Left ventricle myocardium inferior (tissue), 1 donor: ENCODE measurements at places on chromosomes 6 and 20. TPM values are rescaled to one million over a fixed set of nuclear protein-coding genes. Genes with fewer than 3 reads are reported as not detected.

The CALHM4 gene
- not detected for total RNA-seq

The GPR63 gene
- 1.0 TPM for total RNA-seq

The TGM3 gene
- total RNA-seq = not detected

The TRIM10 gene
- not detected for total RNA-seq

The TOP1 gene
- 23.9 TPM for total RNA-seq

The EDN1 gene
- 5.9 TPM for total RNA-seq

The AVP gene
- total RNA-seq = 0.38 TPM

The OLIG3 gene
- total RNA-seq = not detected

The GPX6 gene
- not detected for total RNA-seq

The SLC12A5 gene
- total RNA-seq = not detected

The ARMH2 gene
- total RNA-seq = not detected

The CDSN gene
- total RNA-seq = not detected

The PKHD1 gene
- total RNA-seq = not detected

The ALDH8A1 gene
- total RNA-seq = 0.08 TPM

The TMEM14C gene
- 132 TPM for total RNA-seq

The RBBP8NL gene
- total RNA-seq = not detected

The C20orf144 gene
- total RNA-seq = not detected

The ZBTB12 gene
- total RNA-seq = 3.5 TPM

The GCNT2 gene
- 49.0 TPM for total RNA-seq

The PLN gene
- total RNA-seq = 2,329 TPM

The CLDN20 gene
- total RNA-seq = not detected

The ZFP57 gene
- total RNA-seq = not detected

The ANKRD66 gene
- total RNA-seq = not detected

The WFDC12 gene
- not detected for total RNA-seq

The CBFA2T2 gene
- total RNA-seq = 10.7 TPM

The WFDC5 gene
- not detected for total RNA-seq

The CD93 gene
- total RNA-seq = 35.7 TPM

The SLC25A27 gene
- 18.6 TPM for total RNA-seq

The TSBP1 gene
- total RNA-seq = not detected

The CAGE1 gene
- not detected for total RNA-seq

The CDKAL1 gene
- total RNA-seq = 9.1 TPM

The LY6G5B gene
- 4.4 TPM for total RNA-seq

The RIPPLY2 gene
- total RNA-seq = not detected

The HCK gene
- total RNA-seq = 4.3 TPM

The TMC2 gene
- not detected for total RNA-seq

The ZHX3 gene
- 34.6 TPM for total RNA-seq

The PPP1R14C gene
- total RNA-seq = 116 TPM

The SAMD10 gene
- total RNA-seq = 5.6 TPM

The COL12A1 gene
- total RNA-seq = 12.2 TPM
